Left ventricle myocardium inferior (tissue), 1 donor: ENCODE measurements at places on chromosomes 3 and 15. TPM values are rescaled to one million over a fixed set of nuclear protein-coding genes. Genes with fewer than 3 reads are reported as not detected.
A peak's percentile ranks its signal among the peaks of the same experiment; 100 is the strongest.

DNA sequence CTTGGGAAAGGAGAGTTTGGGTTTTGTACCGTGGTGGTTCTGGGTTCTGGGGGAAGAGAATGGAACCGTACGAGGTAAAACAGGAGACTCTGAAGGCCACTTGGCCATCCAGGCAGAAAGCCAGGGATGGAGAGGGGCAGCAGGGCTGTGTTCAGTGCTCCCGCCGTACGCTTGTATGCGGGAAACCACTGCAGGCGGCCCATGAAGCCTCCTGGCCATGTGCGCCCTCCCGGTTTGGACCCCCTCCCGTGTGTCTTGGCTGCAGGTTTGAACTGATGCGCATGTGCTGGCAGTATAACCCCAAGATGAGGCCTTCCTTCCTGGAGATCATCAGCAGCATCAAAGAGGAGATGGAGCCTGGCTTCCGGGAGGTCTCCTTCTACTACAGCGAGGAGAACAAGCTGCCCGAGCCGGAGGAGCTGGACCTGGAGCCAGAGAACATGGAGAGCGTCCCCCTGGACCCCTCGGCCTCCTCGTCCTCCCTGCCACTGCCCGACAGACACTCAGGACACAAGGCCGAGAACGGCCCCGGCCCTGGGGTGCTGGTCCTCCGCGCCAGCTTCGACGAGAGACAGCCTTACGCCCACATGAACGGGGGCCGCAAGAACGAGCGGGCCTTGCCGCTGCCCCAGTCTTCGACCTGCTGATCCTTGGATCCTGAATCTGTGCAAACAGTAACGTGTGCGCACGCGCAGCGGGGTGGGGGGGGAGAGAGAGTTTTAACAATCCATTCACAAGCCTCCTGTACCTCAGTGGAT lies 50.6 kb downstream of the PGPEP1L start:
- H3K36me3 ChIP-seq = peaks cover 66% of the 10 kb centered on the region
- H3K4me3 ChIP-seq = no peak overlapping the region
- H3K27ac ChIP-seq = no peak overlapping the region
- peaks cover 44% of the 10 kb centered on the region for H3K4me1 ChIP-seq
- H3K27me3 ChIP-seq = no peaks in the 10 kb centered on the region

DNA sequence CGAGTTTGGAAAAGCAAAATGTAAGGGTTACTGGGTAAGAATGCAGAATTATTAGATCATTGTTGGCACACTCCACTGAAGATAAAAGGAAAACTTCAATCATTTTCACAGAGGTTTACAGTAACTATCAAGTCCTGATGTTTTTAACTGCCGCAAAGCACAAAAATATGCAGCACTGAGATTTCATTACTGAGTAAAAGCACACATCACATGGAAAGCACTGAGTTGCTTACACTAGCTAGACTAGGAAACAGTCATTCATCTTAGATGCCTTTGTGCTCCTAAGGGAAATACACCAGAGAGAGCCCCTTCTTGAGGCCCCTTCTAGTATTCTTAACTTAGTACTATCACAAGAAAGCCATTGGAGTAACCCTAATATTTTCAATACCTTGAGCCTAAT lies 11.8 kb upstream of the P2RY1 start:
- peaks cover 19% of the 10 kb centered on the region for H3K4me1 ChIP-seq
- H3K27me3 ChIP-seq = no peaks in the 10 kb centered on the region
- no peak overlapping the region for H3K4me3 ChIP-seq
- no peak overlapping the region for H3K27ac ChIP-seq
- no peaks in the 10 kb centered on the region for H3K36me3 ChIP-seq

DNA sequence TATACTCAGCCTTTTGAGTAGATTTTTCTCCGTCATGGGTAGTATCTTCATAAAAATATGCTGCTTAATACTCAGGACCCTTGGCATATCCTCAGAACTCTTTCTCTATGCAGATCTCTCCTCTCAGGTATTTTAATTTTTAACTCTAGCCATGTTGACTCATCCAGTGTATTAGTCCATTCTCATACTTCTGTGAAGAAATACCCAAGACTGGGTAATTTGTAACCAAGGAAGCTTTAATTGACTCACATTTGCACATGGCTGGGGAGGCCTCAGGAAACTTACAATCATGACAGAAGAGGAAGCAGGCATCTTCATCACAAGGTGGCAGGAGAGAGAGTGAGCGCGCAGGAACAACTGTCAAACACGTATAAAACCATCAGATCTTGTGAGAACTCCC lies 129.3 kb upstream of the CD96 start:
- H3K4me3 ChIP-seq = no peak overlapping the region
- no peaks in the 10 kb centered on the region for H3K4me1 ChIP-seq
- no peak overlapping the region for H3K27ac ChIP-seq
- no peak for DNase-seq
- H3K27me3 ChIP-seq = no peaks in the 10 kb centered on the region
- H3K36me3 ChIP-seq = no peaks in the 10 kb centered on the region

Gene GRK7
- not detected for total RNA-seq

Gene GRM2
- total RNA-seq = 0.41 TPM

DNA sequence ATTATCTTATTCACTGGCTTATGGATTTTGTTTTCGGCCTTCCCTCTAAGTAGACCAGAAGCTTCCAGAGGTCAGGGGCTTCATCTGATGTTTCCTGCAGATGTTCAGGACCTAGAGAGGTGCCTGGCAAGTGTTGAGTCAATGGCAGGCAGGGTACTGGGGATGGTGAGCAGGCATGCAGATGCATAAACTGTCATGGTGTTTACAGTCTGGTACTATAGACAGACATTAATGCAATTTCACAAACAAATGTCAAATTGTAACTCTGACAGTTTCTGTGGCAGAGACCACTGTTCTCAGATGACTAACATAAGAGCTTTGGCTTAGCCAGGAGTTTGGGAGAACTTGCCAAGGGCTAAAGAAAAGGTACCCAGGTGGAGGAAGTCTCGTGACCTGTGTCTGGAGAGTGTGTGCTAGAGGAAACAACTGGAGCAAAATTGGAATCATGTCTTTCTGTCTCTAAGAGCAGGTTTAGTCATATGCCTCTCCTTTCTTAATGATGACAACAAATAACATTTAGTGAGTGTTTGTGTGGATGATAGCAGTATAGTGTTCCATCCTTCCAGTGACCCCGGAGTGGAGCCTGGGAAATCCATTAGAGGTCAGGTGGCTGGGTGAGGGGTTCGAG lies 53.7 kb upstream of the TRAK1 start:
- H3K27me3 ChIP-seq = no peaks in the 10 kb centered on the region
- H3K27ac ChIP-seq = peak overlapping the region; percentile 94
- H3K4me1 ChIP-seq = peaks cover 98% of the 10 kb centered on the region
- DNase-seq = no peak

Gene GOLGA6L7
- not detected for total RNA-seq

Gene SFMBT1
- 15.9 TPM for total RNA-seq

- no peak overlapping the region for H3K4me3 ChIP-seq
- no peaks in the 10 kb centered on the region for H3K36me3 ChIP-seq
- H3K4me1 ChIP-seq = peaks cover 18% of the 10 kb centered on the region
- DNase-seq = no peak
Observed at GRCh38 chr3:64440498-64440897, 215.2 kb upstream of the PRICKLE2 start.
